SK-MEL-5 (cell line): ENCODE measurements at places on chromosomes 1 and 21. TPM values are rescaled to one million over a fixed set of nuclear protein-coding genes. Genes with fewer than 3 reads are reported as not detected.

OR13G1 gene
- not detected in 2 replicates for total RNA-seq

CFAP107 gene
- total RNA-seq: not detected in 2 replicates

ZBTB21 gene
- total RNA-seq: 6.2 TPM in 2 replicates

MROH7 gene
- 0.11 TPM in 1 of 2 replicates, not detected in the other for total RNA-seq

TM2D1 gene
- total RNA-seq: 90.0 and 96.9 TPM in 2 replicates

CNN3 gene
- 87.8 and 92.9 TPM in 2 replicates for total RNA-seq

- DNase-seq: no peak
These were observed 28.5 kb upstream of the SLC6A9 start for GRCh38 chr1:44059664-44060355.

GRCh38 chr1:24102961-24103360, 9.0 kb downstream of the MYOM3 start:
- DNase-seq: no peak

DNA sequence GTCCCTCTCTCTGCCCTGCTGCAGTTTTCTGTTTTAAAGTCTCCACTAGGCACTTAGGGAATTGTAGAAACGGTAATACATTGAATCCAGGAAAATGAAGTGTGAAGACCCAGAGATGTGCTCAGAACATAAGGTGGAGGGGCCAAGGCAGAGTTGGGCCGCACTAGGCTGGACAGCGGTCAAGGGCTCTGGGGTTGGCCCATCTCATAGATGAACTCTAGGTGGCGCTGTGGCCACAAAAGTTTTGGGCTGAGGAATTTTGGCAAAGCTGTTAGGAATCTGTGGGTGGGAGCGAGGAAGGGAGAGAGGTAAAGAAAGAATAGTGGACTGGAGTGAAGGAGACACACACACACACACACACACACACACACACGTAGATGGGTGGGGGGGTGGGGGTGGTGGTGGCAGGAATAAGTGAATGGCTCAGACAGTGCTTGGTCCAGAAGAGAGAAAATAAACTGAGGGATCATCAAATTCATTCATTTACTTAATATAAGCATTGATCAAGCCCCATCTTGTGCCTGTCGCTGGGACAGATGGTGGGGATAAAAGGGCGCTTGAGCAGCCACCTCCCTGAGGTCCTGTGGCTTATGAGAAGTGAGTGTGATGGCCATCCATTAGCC, 258.5 kb downstream of the TRABD2B start:
- DNase-seq: peak; percentile 61

GRCh38 chr1:219432191-219432606, 180.7 kb downstream of the ZC3H11B start:
- DNase-seq: no peak

- no peak for DNase-seq
These were observed 75.7 kb downstream of the SPSB1 start for GRCh38 chr1:9368356-9368755.

- no peak for DNase-seq
These were observed 20.6 kb downstream of the COL6A2 start for GRCh38 chr21:46118316-46119143.

DNA sequence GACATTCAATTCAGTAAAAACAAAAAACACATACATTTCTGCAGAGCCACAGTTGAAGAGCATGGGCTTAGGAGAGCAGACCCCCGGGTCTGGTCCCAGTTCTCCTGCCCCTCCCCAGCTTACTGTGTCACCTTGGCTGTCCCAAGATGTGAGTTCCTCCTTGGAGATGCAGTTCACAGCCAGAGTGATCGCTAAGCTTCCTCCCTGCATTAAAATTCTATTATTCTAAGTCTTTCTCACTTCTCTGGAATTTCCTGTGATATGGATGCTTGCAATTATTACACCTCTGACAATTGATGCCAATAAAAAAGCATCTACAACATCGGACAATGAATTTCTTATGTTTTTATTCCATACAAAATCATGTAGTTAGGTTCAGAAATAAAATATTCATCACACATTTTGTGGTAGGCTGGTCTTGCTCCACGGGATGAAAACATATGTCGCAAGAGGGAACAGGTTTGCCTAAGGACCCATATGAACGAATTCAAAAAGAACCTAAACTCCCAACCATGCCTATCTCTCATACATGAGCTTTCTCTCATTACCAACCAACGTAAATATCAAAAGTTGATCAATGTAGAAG, 328.5 kb upstream of the RUNX1 start:
- DNase-seq: no peak
